ENCODE measurements at places on chromosomes 12 and 14.

GRCh38 chr14:53955671-53956426 lies 776 bp downstream of the BMP4 start:
- peak; percentile 64 for DNase-seq

GRCh38 chr12:58812214-58812613 lies 108.1 kb downstream of the LRIG3 start:
- DNase-seq, result no peak

- DNase-seq, result no peak
Measured at GRCh38 chr14:75341620-75342019, 63.0 kb downstream of the FOS start.

GRCh38 chr12:47938093-47938492 lies 25.3 kb upstream of the TMEM106C start:
- no peak for DNase-seq
